B cell (primary cell): ENCODE measurements at places on chromosomes 3 and 15. TPM values are rescaled to one million over a fixed set of nuclear protein-coding genes. Genes with fewer than 3 reads are reported as not detected.

The EPHB1 gene
- 0.01 and 0.06 TPM in 2 replicates for polyA plus RNA-seq

The ZNF385D gene
- polyA plus RNA-seq: not detected in 2 replicates

The USP50 gene
- not detected in 2 replicates for polyA plus RNA-seq

The SLC22A14 gene
- 0.06 TPM in 1 of 2 replicates, not detected in the other for polyA plus RNA-seq

The VGLL4 gene
- 25.8 and 29.8 TPM in 2 replicates for polyA plus RNA-seq

The TMEM212 gene
- polyA plus RNA-seq: not detected in 2 replicates
